ENCODE measurements at places on chromosomes 7 and 10. TPM values are rescaled to one million over a fixed set of nuclear protein-coding genes. Genes with fewer than 3 reads are reported as not detected.
A peak's percentile ranks its signal among the peaks of the same experiment; 100 is the strongest.

DNA sequence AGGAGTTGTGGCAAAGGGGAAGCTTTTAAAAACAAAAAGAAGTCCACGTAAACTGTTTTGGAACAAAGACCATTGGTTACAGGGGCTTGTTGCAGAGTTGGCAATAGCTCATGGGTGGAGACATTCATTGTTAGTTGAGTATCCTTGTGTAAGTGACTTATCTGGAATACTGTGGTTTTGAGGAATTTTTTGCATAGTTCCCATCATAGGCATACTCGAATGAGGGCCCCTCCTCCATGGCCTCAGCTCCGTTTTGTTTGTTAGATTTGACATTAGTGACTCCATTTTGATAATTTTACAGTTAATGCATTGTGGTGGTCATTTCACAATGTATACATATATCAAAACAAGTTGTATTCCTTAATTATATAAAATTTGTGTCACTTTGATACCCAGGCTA is 12.8 kb upstream of the SMKR1 start:
- DNase-seq, result peak; percentile 60

The TMEM225B gene
- not detected for total RNA-seq

- no peak for DNase-seq
Measured at GRCh38 chr7:100677308-100678267, 4.0 kb downstream of the GNB2 start.

DNA sequence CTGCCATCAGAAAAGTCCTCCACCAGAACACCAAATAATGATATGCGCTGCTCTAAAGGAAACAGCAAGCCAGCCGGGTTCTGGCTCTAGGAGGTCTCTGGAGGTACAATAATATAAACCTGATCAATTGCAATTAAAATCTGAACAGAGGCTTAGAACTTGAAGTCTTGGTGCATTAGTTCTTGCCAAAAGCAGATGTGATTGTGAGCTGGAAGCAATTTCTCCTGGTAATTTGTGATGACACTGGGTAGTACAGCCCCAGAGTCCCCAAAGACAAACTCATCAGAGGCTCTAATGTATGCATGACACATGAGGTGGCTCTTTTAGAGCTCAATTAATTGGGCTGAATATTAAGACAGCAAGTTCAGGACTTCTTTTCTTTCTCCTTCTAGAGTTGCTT is 3.3 kb downstream of the ETV1 start:
- DNase-seq, result no peak

GRCh38 chr10:43265799-43266721 is 805 bp downstream of the RASGEF1A start:
- no peak for DNase-seq

- no peak for DNase-seq
Measured at GRCh38 chr7:56537952-56538351, 421.7 kb upstream of the NUPR2 start.

The ASIC3 gene
- not detected for total RNA-seq

DNA sequence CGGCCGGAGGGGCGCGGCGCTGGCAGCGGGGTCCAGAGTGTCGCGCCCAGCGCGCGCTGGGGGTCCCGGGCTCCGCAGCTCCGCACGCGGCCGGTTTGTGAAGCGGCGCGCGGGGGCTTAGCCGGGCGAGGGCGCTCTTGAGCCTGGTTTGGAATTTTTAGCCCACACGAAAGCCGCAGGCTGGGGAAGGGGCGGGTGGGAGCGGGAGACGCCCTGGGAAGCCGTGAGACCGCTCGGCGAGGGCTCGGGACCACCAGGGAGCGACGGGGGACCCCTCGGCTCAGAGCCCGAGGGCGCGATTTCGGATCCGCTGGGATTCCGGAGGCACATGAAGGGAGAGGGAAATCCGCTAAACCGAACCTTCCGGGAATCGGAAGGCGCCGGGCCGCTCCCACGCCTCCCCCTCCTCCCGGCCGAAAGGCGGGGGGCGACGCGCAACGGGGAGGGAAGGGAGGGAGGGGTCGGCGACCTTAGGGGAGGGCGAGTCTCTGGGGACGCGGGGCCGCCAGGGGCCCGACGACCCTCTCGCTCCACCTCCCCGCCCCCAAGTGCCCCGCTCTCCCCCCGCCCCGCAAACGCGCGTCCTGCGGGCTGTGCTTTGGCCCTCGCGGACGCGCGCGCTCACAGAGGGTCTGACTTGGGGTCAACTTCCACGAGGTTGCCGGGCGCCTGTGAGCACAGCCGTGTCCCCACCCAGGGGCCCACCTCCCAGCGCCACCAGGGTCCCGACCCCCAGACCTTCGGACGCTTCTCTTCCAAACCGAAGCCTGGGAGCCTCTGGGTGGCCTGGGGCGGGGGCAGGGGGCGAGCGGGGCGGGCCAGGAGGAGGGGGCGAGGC is 5.1 kb upstream of the ELFN1 start:
- peak; percentile 59 for DNase-seq

GRCh38 chr7:104950754-104951153 is 63.3 kb upstream of the KMT2E start:
- no peak for DNase-seq

The SSC4D gene
- 0.23 TPM for total RNA-seq

GRCh38 chr10:17381502-17382142 is 72.8 kb downstream of the ST8SIA6 start:
- DNase-seq, result no peak

GRCh38 chr7:114952296-114952695 is 30.4 kb downstream of the MDFIC start:
- no peak for DNase-seq

DNA sequence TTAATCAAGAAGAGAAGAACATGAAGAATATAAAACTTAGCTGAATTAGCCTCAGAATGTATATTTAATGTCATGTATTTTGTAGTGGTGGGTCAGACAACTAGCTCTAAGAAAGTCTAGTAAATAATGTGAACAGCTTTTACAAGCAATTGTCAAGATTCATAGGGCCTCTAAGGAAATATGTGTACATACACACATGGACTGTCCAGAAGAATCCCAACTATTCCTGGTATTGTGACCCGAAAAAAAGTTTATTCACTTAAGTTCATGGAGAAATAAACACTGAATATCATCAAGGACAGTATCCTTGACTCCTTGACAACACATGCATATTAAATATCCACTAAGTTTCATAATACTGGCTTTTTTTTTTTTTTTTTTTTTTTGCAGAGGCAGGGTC is 11.4 kb upstream of the TWIST1 start:
- DNase-seq, result no peak

- no peak for DNase-seq
Measured at GRCh38 chr10:116848032-116848943, 1.0 kb upstream of the ENO4 start.

GRCh38 chr7:22137466-22137865 is 191.8 kb upstream of the CDCA7L start:
- peak; percentile 51 for DNase-seq

- DNase-seq, result peak; percentile 15
Measured at GRCh38 chr7:152633504-152633903, 42.4 kb downstream of the XRCC2 start.

The FGFBP3 gene
- 1.4 TPM for total RNA-seq

The LLCFC1 gene
- total RNA-seq, result not detected

- no peak for DNase-seq
Measured at GRCh38 chr7:9958486-9958885, 1015.2 kb upstream of the PHF14 start.

The LRMDA gene
- total RNA-seq, result not detected

The HGF gene
- total RNA-seq, result not detected

GRCh38 chr7:36075561-36075960 is 77.5 kb upstream of the EEPD1 start:
- DNase-seq, result no peak

DNA sequence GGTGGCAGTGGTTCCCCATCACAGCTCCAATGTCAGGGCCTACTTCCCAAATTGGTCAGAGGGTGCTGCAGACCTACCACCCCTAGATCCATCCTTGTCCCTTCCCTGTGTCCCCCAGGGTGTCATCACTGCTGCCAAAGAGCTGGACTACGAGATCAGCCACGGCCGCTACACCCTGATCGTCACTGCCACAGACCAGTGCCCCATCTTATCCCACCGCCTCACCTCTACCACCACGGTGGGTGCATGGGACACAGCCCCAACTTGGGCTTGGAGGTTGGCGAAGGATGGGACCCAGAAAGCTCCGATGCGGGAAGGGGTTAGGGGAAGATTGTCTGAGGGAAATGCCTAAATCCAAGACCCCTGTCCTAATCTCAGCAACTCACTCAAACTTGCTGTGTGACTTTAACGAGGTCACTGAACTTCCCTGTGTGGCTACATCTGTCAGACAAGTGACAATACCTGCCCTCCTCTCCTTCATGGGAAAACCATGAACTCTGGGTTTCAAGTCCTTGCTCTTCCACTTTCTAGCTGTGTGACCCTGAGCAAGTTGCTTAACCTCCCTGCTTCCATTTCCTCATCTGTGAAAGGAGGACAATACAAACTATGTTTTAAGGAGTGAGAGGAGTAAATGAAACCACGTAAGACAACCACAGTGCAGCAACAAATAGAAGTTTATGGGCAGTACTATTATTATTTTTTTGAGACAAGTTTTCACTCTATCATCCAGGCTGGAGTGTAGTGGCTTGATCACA is 4.9 kb upstream of the VSIR start:
- no peak for DNase-seq

- peak; percentile 88 for DNase-seq
Measured at GRCh38 chr10:34599026-34599795, 215.9 kb downstream of the PARD3 start.

DNA sequence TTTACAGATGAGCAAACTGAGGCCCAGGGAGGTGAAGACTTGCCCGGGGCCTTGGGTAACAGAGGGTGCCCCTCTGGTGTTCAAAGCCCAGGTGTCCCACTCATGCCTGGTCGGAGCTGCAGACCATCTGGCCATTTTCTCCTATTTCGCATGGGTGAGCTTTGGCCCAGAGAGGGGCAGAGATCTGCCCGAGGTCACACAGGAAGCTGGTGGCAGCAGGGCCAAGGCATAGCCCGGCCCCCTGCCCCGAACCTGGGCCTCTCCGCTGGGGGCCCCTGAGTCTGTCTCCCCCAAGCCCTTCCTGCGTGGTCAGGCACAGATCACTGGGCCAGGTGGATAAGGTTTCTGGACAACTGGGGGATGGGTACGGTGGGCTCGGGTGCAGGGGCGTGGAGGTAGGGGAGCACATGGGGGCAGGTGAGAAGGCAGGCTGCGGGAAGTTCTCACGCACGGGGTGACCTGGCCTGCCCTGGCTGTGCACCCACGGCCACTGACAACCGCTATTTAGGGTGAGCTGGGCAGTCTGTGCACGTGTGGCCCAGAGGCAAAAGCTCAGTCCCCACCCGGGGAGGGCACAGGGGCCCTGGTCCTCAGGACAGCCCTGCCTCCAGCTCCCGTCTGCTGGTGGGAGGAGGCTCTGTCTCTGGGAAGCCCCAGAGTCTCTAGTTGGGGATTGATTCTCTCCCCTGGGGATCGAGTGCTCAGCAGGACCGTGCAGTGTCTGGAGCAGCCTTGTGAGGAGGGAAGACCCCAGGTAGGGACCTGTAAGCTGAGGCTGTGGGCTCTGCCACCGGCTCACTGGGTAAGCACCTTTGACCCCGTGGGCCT is 68.6 kb downstream of the UNCX start:
- DNase-seq, result no peak

The ACSL5 gene
- 0.17 TPM for total RNA-seq

The TUBB8 gene
- total RNA-seq, result not detected

DNA sequence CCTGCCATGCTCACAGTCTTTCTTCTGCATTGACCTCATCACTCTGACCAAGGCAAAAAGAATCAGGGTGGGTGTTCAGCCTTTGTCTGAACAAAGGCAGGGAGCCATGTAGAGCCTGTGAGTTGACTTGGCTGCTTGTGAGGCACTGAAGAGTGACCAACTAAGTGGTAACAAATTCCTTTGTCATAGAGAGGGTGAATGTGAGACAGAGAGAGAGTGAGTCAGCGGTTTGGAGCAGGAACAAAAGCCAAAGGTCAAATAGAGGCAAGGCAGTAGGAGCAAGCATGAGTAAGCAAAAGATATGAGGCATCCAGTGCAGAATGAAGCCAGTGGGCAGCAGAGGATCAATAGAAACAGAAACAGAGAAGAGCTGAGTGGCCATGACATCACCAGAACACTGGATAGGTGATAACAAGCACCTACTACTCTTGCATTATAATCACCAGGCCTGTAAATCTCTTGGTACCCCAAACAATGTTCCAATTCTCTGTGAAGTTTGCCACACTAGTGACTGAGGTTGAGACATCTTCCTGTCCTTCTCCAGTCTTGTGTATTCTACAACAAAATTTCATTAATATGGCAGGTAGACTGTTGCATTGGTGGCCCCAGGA is 116.2 kb upstream of the LAMB4 start:
- peak; percentile 97 for DNase-seq

- DNase-seq, result no peak
Measured at GRCh38 chr10:20963056-20963455, 65.9 kb upstream of the NEBL start.

- peak; percentile 72 for DNase-seq
Measured at GRCh38 chr7:47379629-47380324, 202.1 kb downstream of the TNS3 start.

The CTAGE8 gene
- total RNA-seq, result not detected

- DNase-seq, result no peak
Measured at GRCh38 chr7:150514748-150515222, at the start of gene GIMAP7. GIMAP7 (plus strand) TSS chr7:150514872; CDS start chr7:150519975, 5,103 bp downstream.

The VSTM4 gene
- 2.7 TPM for total RNA-seq

GRCh38 chr7:143408686-143409561 is at the start of gene EPHA1:
EPHA1 (minus strand) TSS chr7:143408856; CDS start chr7:143408805, 51 bp downstream.
- DNase-seq, result no peak

The SPDYE6 gene
- total RNA-seq, result not detected

DNA sequence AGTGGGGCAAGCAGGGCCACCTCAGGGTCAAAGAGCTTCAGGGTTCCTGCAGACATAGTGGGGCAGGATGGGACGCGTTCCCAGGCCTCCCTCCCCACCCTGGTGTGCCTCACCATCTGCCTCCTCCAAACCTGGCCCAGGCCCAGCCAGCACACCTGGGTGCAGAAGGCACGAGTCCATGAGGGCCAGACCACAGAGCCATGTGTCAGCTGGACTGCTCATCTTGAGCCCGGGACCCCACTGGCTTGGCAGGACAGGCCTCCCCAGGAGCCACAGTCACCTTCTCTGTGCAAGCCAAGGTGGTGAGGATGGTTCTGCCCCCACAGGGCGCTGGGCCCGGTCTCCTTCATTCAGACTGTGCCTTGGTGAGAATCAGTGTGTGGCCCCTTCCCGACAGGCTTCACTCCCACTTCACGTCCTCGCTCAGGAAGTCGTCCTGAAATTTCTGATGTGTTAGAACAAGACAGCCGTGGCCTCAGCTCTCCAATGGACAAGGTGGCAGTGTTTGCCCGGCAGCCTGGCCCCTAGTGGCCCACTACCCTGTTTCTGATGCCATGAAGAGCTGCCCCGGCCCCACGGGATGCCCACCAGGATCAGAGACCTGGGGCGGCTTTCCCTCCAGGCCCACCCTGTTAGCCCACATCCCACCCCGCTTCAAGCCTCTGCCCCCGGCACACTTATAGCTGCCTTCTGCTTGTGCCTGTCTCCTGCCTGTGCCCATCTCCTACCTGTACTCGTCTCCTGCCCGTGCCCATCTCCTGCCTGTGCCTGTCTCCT is 59.6 kb upstream of the EBF3 start:
- no peak for DNase-seq

The ZNF212 gene
- 5.9 TPM for total RNA-seq

The CRYGN gene
- not detected for total RNA-seq

DNA sequence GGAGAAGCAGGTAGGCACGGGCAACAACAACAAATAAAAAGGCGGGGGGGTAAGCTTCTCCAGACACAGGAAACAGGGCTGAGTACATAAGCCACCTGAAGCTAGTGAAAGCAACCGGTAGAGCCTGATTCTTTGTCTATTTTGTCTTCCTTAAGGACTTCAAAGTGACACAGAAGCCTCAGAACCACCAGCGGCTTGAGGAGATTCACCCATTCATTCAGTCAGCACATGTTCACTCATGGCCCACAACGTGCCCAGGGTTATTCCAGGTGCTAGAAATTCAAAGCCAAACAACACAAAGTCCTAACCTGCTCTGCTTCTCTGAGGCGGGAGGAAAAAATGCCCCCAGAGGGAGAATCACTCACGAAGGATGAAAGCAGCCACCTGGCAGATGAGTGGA is 69.3 kb upstream of the C7orf33 start:
- DNase-seq, result no peak
